Stimulated activated CD8-positive, alpha-beta memory T cell treated with anti-CD3 and anti-CD28 coated beads, Interleukin-7, amount 100 ng/mL, for 48 hours (primary cell): ENCODE measurements at places on chromosomes 6 and 20.

DNA sequence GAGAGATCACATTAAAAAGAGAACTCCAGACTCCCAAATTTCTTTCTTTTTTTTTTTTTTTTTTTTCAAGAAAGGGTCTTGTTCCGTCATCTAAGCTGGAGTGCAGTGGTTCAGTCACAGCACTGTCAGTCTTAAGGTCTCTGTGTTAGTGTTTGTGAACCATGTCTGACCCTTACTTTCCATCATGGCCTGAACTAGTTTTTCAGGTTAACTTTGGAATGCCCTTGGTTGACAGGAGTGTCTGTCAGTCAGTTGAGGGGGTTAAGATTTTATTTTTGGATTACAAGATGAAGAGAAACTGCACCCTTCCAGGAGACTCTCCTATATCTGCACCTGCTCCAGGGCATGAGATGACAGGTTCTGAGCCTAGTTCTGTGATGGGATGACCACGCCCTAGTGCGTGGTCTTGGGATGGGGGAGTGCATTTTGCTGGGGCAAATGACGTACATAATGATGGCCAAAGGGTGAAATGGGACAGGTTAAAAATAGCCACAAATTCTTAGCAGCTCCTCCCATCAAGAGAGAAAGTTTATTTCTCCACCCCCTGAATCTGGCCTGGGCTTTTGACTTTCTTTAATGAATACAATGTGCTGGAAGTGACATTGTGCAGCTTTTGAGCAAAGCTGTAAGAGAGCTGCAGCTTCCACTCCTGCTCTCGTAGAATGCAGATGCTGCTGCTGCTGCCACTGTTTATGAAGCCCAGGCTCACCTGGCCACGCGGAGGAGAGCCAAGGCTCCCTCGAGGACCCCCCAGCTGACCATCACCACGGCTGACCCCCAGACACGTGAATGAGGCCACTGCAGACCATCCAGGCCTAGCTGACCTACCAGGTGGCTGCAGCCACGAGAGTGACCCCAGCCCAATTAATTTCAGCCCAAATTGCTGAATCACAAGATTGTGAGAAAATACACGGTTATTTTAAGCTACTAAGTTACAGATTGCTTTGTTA, 29.7 kb upstream of the FAM50B start:
- DNase-seq = no peak

- no peak for DNase-seq
Observed at GRCh38 chr6:21741221-21742109, 147.9 kb downstream of the SOX4 start.

GRCh38 chr20:62749851-62750445, 41.3 kb downstream of the NTSR1 start:
- no peak for DNase-seq

DNA sequence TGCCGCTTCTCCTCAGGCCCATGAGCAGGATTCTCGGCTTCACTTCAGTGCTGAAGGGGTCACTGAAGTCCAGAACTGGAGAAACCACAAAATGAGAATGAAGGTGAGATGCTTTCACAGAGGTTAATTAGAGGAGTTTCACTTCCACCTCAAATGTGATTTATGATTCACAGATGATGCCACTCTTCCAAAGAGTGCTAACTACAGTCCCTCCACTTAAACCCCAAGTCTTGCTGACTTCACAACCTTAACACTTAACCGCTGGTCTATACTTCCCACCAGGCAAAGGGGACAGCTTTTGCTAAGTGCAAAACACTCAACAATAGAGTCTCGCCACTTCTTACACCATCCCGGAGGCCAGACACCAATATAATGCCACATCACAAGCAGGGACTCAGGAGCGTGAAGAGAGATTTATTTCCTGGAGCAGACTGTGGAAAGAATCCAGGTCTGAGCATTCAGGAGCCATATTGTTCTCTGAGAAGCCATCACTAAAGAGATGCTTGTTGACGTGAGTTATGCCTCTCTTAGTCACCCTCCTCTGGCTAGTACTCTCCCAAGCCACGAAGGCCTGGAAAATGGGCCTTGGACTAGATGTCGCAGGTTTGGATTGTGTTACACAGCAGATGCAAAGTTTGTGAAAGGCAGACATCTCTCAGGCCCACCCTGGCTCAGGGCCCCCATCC, 24.4 kb downstream of the RRAGD start:
- no peak for DNase-seq
